ENCODE measurements at places on chromosomes 5 and 9.

GRCh38 chr5:69527128-69527770 is 32.7 kb upstream of the GTF2H2C start:
- no peak for DNase-seq

DNA sequence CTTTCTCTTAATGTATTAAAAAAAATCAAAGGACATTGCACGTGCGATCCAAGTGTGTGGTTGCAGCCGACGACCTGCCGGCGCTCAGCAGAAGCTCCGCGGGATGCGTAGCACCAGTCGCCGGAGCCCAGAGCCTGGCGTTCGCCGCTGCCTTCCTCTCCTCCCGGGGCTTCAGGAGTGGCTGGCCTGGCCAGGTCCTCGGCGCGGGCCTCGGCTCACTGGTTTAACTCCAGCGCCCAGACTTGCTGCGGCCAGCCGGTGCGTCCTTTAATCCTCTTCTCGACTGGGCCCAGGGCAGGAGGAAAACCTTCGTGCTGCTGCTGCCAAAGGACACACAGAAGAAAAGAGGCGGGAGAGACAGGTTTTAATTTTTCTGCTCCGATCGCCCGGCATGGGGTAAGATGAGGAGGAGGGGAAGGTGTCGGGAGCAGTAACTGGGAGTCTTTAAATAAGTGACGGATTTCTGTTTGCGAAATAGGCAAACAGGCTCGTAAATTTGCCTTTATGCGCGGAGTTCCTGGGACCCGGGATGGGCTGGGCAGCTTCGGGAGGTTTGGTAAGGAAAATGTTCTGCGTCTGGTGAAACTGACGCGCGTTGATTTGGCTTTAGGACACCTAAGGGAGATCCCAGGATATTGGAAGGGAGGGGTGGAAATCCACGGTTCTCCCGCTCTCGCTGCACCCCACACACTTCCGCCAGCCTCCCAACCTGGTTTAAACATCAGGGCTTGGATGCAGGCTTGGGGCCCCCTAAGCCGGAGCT is 2.3 kb downstream of the HAND1 start:
- DNase-seq = no peak

GRCh38 chr9:472479-473075 is 257.9 kb downstream of the DOCK8 start:
- DNase-seq = no peak

- no peak for DNase-seq
These were observed 239.4 kb downstream of the NSG2 start for GRCh38 chr5:174284873-174285272.

DNA sequence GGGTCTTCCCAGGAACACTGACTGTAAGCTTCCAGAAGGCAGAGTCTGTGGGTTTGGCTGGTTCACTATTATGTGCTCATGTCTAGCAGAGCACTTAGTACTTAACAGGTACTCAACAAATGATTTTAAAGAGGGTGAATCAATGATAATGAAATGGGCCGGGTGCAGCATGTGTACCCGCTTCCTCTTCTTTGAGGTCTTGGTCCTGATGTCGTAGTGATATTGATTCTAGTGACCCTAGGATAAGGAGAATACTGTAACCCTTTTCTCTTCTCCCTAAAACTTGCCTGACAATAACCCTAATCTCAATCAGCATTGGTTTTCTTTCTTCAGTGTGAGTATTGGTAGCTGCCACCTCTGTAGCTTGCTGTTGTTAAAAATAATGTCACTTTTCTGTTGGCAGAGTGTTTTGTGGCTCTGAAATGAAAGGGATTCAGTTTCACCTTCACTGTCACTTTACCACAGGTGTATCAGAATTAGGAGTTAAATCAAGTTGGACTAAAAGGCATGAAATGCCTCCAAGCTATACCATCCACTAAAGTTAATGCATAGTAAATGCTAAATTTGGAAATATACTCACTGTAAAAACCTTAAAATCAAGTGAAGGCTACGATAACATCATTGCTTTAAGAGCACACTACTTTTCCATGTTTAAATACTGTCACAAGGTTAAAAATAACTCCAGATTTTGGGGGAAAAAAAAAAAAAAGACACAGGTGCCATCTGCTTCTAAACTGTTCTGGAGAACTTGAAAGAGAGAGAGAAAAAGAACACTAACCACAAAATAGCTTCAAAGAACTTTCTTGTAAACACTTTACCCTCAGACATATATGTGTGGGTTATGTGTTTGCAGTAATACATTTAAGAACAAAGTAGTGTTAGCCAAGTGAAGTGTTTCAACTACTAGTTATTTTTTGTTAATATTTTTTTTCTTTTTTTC is 6.0 kb downstream of the CAMK4 start:
- DNase-seq = no peak

- no peak for DNase-seq
These were observed 38.7 kb upstream of the NEK6 start for GRCh38 chr9:124218987-124219461.

GRCh38 chr9:136840140-136840876 is 2.0 kb upstream of the AJM1 start:
- peak; percentile 55 for DNase-seq

- DNase-seq = no peak
These were observed 14.7 kb downstream of the ENC1 start for GRCh38 chr5:74625742-74626241.

GRCh38 chr9:98218562-98219363 is 26.3 kb upstream of the CORO2A start:
- no peak for DNase-seq

DNA sequence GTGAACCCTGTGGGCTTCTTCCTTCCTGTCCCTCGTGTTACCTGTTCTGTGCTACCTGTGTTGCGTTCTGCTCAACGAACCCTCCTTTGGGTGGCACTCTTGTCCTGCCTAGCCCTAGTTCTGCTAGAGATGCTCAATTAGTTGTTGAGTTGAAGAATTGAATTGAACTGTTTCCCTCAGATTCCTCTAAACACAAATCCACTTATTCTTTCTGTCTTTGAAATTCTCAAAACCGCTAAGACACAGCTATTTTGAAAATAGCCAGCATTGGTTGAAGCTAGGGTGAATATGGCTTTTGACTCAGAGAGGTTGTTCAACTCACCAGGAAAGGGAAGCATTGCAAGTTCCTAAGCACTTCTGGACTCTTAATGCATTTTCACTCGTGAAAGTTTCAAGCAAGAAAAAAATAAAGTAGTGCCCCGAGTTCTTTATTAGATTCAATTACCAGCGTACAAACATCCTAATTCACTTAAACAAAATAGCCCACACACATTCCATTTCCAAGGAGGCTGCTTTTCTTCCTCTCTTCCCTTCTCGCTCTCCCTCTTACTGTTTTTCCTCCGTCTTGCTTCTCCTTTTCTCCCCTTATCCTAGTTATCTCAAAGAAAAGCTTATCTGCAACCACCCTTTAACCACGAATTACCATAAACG is 642 bp upstream of the ITGA1 start:
- no peak for DNase-seq

DNA sequence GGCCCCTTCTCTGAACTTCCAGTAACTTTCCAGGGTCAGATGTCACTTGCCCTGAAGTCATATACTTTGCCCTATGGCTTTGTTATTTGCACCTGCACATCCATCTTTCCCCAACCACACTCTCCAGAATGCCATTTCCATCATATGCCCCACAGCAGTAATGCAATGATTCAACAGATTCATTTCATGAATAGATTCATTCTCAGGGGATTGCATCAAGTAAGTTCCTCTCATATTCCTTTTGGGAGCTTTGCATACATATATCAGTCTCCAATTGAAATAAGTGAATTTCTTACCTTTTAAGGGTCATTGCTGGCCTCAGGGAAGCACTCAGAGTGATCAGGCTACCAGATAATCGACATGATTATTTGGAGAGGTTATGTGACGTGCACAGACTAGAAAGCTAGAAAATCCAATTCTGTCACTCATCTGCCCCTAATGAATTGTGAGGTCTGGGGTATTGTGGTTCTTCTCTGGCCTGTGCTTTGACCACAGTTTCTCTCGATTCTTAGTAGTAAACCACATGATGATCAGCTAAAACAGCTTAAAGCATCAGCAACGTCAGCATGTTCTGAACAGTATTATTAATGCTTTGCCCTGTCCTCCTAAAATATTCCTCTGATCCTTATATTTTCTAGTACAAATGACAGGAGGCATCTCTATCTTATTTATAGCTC is 179.9 kb downstream of the ATPSCKMT start:
- DNase-seq = no peak

- no peak for DNase-seq
These were observed 790 bp upstream of the IARS1 start for GRCh38 chr9:92294297-92294676.

DNA sequence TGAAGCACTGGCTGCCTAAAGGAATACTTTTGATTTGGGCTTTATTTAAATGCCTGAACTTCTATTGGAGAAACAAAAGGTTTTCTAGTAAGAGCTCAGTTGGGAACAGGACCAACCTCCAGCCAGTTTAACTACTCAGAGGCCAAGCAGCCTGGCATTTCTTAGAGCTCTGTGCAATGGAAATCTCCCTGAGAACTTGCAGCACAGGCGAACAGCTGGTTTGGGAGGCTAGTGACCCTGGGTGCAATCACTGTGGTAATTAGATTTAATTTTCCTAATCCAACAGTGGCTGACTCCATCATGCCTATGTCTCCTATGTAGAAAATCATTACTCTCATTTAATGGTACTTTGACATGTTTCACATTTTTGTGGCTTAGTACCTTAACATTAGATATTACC is 1.0 kb upstream of the CDH6 start:
- no peak for DNase-seq

- DNase-seq = no peak
These were observed 347.2 kb upstream of the MEF2C start for GRCh38 chr5:89230178-89230577.

DNA sequence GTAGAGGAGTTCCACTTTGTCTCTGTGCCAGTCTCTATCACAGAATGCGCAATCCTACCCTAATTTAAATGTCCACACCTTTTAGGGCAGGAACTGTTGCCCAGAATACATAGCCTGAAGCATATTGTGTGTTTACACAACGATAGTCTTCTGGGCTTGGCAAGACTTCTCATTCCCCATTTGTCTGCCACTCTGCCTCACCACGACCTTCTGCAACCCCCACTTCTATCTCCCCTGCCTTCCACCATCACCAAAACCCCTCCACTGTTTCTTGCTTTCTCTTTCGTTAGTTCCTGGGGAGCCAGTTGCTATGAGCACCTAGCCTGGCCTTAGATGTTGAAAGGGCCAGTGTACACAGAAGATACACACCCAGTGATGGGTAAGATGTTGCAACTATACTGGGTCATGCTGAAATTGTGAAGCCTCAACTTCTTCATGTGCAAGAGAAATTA is 883 bp upstream of the RNF145 start:
- DNase-seq = no peak

GRCh38 chr5:61168951-61169350 is 6.7 kb upstream of the SMIM15 start:
- no peak for DNase-seq

GRCh38 chr9:4842213-4842612 is 49.5 kb downstream of the RCL1 start:
- DNase-seq = no peak

- no peak for DNase-seq
These were observed 5.2 kb downstream of the DCANP1 start for GRCh38 chr5:135441919-135442318.

DNA sequence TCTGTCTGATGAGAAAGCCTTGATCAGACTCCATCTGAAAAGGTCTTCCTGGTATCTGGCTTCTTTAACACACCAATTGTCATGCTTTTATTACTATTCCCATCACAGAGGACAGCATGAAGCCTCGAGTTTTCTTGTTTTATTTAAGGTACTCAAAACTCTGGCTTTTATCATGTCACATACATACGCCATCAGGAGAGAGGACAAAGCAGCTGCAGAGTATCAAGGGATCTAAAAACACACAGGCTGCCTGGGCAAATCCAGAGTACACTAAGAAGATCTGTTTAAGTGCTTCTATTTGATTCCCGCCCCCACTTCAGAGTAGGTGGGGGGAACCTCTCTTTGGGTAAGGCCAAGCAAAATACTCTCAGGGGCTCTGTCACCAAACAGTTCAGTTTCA is 277.2 kb downstream of the SPOCK1 start:
- peak; percentile 18 for DNase-seq

- DNase-seq = no peak
These were observed 448.0 kb downstream of the SPOCK1 start for GRCh38 chr5:137051161-137051560.

GRCh38 chr5:140324617-140325241 is 21.7 kb downstream of the HBEGF start:
- DNase-seq = no peak

DNA sequence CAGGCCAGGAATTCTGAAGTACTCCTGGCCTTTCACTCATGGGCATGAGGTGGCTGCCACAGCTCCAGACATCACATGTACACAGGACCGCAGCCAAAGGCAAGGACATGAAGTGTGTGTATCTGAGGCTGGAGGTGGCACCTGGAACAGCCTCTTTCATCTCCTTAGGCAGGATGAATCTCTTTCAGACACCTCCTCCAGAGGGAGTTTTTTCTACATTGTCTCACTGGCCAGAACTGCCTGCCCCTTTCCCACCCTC is 142.8 kb downstream of the BARX1 start:
- no peak for DNase-seq

DNA sequence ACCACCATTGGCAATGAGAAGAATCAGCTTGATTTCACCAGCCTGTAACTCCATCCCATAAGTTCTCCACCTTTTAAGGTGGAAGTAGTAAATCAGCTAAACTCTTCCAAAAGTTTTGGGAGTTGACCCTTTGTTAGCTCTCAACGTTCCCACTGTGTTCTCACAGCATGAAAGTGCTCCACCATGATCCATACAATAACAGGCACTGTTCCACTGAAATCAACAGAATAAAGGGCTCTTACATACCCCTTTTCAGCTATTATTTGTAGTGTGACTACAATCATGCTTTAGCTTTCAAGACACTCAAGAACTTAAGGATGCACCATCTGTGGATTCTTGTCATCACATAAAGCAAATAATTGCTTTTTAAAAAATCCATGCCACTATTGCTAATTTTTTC is 81.6 kb downstream of the PPP2R2B start:
- peak; percentile 18 for DNase-seq

DNA sequence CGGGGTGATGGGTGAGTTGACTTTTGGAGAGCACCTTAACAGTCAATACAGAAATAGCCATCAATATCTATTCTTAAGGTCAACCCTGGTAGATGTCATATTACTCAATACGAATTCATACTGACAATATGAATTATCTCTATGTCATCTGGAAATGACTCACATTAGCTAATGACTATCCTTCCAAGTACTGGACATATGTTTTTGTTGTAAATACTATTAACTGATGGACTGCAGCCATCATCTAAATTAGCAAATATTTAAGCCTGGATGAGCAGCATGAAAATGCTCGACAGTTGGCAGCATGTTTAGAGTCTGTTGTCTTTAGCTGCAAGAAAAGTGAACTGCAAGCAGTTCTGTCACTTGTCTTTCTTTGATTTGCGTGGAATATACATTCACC is 19.6 kb upstream of the ISOC1 start:
- no peak for DNase-seq

GRCh38 chr9:89374176-89374575 is 55.9 kb downstream of the SECISBP2 start:
- DNase-seq = no peak
